Astrocyte (in vitro differentiated cells and primary cell): ENCODE measurements at places on chromosomes 4 and X.

DNA sequence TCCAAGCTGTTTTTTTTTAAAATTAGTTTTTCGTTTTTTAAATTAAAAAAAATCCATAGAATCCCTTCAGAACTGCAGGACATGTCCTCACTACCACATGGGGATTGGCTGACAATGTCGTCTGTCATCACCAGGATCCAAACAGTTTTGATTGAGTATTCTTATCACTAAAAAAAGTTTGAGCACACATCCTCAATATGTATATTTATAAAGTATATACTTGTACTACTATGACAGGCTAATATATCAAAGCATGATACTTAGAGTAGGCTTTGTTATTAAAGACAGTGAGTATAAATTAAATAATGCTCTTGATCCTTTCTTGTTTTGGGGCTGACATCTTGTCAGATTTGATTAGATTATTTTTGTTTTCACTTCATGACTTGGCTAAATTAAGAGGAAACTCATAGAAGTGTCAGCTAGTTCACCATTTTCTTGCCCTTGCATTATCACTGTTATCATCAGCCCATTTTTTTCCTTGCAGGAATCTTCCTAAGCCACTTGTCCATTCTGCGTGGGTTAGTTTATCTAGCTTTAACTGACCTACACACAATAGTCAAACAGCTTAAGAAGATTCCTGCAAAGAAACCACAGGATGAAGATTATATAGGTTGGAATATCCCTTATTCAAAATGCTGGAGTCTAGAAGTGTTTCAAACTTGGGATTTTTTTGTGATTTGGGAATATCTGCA is 92.8 kb downstream of the AMMECR1 start:
- no peak for DNase-seq

GRCh38 chr4:77110730-77111129 is 34.9 kb upstream of the CCNI start:
- no peak for DNase-seq

DNA sequence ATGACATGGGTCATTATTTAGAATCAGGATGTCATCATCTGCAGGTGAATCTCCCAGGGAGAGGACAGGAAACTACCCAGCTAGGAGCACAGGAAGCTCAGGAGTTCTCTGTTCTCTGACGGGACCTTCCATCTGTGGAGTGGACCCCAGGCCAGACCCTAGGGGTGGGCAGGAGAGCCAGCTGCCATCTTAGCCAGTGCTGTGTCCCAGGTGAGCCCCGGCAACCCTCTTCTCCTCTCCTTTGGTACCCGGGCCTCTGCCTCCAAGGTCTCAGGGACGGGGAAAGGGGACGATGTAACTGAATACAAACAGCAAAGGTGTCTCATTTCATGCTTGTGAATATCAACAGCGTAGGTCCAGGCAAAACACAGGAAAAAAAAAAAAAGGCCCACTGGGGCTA is 48.5 kb downstream of the C4orf50 start:
- no peak for DNase-seq

DNA sequence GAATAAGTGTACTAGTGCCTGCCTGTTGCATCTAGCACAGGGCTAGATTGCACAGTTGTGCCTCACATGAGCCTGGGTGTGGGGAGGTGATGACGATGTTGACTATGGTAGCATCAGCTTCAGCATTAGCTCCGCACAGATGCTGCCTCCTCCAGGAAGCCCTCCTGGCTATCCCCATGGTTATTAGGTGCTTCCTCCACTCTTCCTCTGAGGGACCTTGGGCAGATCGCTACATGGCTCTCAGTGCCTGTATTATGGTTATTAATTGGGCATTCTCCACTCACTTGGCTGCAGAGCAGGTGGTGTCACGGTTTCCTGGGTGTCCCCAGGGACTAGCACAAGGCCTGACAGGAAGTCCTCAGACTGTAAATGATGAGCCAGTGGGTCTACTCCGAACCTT is 325.6 kb downstream of the ARHGAP10 start:
- DNase-seq = no peak

DNA sequence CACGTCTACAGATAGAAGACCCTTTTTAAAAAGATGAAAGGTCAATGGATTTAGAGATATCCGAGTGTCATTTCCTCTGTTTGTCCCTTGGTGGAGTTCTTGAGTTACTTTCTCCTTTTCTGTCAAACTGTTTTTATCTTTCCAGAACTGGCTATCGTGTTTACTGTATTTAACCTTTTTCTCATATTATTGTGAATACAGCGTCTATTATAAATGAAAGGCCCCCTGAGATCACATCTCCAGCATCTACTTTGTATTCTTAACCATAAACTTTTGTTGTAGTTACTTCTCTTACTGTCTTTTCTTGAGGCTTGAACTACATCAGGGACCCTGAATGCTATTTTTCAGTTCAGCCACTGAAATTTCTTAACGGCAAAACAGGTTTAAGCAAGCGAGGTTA is 4.0 kb upstream of the PCDH7 start:
- no peak for DNase-seq

GRCh38 chr4:11468901-11469300 is 40.2 kb upstream of the HS3ST1 start:
- no peak for DNase-seq

- no peak for DNase-seq
Observed at GRCh38 chrX:23937100-23937499, 29.3 kb downstream of the CXorf58 start.

- DNase-seq = peak; percentile 95
Observed at GRCh38 chrX:44675362-44676024, 132.8 kb upstream of the FUNDC1 start.

- DNase-seq = peak; percentile 31
Observed at GRCh38 chrX:49001521-49002090, 458 bp downstream of the GRIPAP1 start.

- DNase-seq = no peak
Observed at GRCh38 chr4:175745329-175745728, 66.7 kb downstream of the GPM6A start.

DNA sequence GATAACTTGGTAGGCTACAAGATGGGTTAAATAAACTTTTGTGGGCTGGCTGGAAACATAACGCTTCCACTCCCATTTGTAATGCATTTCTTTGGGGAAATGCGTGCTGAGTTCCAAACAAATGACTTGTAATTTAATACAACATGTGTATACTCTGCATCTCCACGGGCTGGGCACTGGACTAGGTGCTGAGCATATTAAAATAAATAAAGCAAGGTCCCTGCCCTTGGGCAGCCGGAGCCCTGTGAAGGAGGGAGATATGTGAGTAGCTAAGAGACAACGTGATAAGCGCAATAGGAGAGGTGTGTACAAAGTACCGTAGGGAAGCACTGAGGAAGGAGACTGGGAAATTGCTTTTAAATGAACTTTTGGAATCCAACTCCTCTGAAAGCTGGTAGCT is 147.2 kb upstream of the RBPJ start:
- DNase-seq = peak; percentile 62

DNA sequence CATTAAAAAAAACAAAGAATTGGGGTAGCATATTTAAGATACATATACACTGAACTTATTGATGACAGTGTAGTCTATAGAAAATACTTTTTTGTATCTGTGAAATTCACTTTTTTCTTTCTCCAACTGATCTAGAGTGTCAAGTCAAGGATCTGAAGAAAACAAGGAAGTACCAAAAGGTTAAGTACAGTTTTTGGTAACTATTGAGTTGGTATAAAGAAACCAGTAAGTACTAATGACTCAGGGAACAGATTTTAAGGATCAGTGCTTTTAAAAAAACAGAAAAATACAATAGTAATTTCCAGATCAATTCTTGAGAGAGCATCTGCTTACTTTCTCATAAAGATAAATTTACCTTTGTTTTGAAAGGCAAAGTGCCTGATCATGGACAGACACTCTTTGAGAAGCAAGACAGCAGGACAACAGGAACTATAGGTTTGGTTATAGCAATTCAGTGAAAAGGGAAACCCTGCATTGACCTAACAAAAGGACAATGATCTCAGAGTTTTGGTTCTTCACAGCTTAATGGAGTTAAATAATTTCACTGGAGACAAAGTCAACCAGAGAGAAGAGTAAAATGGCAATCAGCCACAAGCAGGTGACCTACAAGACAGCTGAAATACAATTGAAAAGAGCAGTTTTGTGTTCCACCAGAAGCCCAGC is 23.4 kb downstream of the TRMT10A start:
- DNase-seq = no peak

- DNase-seq = no peak
Observed at GRCh38 chrX:48720577-48721250, 24.2 kb downstream of the SUV39H1 start.
